ENCODE measurements at places on chromosomes 4 and X. TPM values are rescaled to one million over a fixed set of nuclear protein-coding genes. Genes with fewer than 3 reads are reported as not detected.

NAA15 gene
- 21.7 TPM for total RNA-seq

DNA sequence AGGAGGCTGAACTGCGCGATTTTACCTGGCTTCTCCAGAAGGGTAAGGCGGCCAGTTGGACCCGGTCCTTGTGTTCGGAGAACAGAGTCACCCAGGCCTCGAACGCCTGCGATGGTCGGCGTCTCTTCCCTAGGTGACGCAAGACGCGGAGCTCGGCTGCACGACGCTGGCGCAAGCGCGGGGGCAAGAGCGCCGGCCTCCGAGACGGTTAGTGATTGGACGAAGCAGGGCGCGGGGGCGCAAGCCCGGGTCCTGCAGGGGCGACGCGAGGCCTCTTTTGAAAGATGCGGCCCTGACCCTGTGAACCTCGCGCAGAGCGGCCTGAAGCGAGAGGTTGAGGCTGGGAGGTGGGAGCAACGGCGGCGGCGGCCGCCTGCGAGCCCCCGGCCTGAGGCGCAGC, 428 bp downstream of the ADAD1 start:
- no peak overlapping the region for H3K27ac ChIP-seq
- no peak overlapping the region for H3K4me3 ChIP-seq
- H3K36me3 ChIP-seq = no peaks in the 10 kb centered on the region
- no peaks in the 10 kb centered on the region for H3K27me3 ChIP-seq
- DNase-seq = no peak
- H3K4me1 ChIP-seq = no peaks in the 10 kb centered on the region

SSX4B gene
- not detected for total RNA-seq

DNA sequence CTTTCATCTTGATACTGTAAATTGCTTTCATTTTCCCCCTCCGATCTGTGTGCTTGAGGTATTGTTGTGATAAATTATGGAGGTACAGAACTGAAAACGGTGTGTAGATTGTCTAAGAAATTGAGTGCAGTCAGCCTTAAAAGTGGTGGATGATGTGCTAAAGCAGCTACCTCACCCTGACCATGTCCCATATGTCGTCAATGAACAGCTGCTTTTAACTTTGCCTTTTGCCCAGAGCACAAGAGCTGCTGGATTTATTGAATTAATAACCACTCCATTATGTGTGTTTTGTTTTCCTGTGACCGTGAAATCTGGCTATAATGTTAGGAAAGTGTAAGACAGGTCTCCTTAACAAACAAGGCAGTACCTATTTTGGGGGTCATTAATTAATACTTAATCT, 581.9 kb upstream of the PITX2 start:
- DNase-seq = no peak
- H3K27me3 ChIP-seq = no peaks in the 10 kb centered on the region
- H3K4me3 ChIP-seq = no peak overlapping the region
- no peak overlapping the region for H3K27ac ChIP-seq

DNA sequence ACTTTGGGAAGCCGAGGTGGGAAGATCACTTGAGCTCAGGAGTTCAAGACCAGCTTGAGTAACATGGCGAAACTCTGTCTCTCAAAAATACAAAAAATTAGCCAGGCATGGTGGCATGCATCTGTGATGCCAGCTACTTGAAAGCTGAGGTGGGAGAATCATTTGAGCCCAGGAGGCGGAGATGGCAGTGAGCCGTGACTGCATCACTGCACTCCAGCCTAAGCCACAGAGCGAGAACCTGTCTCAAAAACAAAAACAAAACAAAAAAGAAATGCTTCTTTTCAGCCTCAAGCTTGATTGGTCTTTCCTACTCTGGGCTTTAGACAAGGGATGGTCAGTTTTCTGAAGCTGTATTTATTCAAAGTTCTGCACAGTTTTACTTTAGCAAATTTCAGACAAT, 15.8 kb upstream of the DHRSX start:
- no peak overlapping the region for H3K27ac ChIP-seq
- no peaks in the 10 kb centered on the region for H3K36me3 ChIP-seq
- H3K4me3 ChIP-seq = no peak overlapping the region
- no peaks in the 10 kb centered on the region for H3K27me3 ChIP-seq

DNA sequence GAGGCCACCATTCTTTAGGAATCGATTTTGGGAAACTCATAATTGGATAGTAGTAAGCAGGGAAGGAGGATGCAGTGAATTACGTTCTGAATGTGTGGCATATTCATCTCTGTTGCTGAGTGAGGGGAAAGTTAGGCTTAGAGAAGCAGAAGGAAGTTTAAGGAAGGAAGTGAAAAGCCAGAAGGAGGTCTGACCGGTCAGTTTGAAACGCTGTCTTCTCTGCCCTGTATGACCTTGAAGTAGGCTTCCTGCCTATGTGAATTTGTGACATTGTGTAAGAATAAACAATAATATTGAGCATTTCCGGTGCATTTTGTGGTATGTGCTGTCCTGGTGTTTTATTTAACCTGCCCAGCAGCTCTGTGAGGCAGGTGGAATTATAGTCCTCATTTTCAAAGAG, 67.3 kb downstream of the PDLIM5 start:
- H3K4me1 ChIP-seq = peaks cover 9% of the 10 kb centered on the region
- no peaks in the 10 kb centered on the region for H3K36me3 ChIP-seq
- H3K4me3 ChIP-seq = no peak overlapping the region
- DNase-seq = no peak
- no peaks in the 10 kb centered on the region for H3K27me3 ChIP-seq

PDGFC gene
- 31.0 TPM for total RNA-seq

GRCh38 chrX:8272821-8273220, 101.8 kb upstream of the VCX2 start:
- DNase-seq = no peak
- no peak overlapping the region for H3K27ac ChIP-seq
- no peaks in the 10 kb centered on the region for H3K4me1 ChIP-seq
- H3K36me3 ChIP-seq = no peaks in the 10 kb centered on the region
- H3K4me3 ChIP-seq = no peak overlapping the region
- H3K27me3 ChIP-seq = no peaks in the 10 kb centered on the region
